HT-29 (cell line): ENCODE measurements at places on chromosomes 16 and 17.

DNA sequence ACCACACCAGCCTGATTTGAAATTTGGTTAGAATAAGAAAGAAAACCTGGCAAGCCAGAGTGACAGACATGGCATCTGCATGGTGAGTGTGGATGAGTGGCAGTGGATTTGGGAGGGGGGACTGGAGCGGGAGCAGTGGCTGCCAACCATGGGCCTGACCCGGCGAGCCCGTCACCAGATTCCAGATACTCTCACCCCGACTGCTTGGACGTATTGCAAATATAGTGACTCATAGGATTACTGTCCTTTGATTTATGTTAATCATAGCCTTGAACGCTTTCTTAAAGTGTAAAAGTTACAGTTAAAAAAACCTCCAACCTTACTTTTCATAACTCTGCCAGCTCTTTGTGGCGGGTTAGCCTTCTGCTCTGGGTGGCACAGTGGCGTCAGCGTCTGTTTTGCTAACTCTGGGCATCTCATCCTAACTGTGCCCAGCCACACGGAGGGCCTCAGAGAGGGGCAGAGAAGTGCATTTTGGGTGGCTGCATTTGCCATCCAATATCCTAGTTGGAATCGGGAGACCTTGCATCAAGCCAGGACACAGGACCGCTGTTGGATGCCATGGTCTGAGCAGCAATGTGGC, 26.8 kb upstream of the FOXK2 start:
- no peak for DNase-seq

DNA sequence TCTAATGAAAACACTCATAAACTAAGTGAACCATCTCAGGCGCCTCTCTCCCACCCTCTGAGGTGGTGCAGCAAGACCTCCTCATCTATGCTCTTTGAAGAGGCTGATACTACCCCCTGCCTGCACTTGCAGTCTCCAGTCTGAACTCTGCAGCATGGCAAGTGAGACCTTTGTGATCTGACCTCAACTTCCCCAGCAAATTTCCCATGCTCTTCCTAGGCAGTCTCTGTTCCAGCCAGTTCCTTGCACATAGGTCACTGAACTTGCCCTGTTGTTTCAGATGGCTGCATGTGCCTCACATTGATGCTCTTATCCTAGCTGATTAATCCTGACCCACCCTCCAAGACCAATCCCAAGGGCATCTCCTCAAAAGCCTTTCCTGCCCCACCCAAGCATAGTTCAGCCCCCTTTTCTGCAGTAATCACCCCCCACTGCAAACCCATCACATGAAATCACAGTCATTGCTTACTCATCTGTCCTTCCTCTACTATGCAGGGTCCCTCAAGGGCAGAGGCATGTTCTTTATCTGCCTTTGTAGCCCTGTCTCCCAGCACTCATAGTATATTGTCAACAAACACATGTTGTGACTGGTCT, 42.0 kb downstream of the TBX21 start:
- no peak for DNase-seq

DNA sequence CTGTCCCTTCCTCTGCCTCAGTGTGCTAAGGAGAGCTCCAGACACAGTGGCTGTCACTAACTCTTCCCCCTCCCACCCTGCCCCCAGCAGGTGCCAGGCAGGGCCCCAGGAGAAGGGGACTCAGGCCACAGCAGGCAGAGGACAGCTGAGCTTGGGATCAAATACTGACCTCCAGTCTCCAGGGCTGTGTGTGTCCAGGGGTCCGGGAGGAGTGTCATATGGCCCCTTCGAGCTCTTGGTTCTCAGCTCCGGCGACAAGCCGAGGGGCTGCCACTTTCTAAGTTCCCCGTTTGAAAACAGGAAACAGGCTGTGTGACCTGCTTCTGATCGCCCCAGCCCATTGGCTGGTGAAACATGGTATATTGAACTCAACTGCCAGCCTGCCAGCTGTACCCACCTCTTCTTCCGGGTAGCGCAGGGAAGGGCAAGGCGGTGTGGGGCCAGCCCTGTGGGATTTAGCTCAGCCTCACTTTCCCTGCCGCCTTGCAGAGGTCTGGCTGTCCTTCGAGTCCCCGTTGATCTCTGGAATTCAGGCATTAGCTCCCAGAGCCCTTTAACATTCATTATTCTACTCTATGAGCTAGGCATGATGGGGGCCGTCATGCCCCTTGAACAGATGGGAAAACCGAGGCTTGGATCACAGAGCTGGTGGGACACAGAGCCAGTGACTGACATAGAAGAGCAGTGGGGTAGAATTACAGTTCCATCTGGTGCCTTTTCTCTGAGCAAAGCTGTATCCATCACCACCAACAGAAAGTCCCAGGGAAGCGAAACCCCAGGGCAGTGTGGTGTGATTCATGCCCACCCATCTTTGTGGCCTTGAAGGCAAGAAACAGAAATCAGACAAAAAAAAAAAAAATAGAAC, at the start of gene SNX20:
Gene SNX20 (minus strand): TSS at position 292 of the 865 bp plus-strand sequence. CDS start 3,786 bp downstream, outside the sequence.
- DNase-seq: no peak

DNA sequence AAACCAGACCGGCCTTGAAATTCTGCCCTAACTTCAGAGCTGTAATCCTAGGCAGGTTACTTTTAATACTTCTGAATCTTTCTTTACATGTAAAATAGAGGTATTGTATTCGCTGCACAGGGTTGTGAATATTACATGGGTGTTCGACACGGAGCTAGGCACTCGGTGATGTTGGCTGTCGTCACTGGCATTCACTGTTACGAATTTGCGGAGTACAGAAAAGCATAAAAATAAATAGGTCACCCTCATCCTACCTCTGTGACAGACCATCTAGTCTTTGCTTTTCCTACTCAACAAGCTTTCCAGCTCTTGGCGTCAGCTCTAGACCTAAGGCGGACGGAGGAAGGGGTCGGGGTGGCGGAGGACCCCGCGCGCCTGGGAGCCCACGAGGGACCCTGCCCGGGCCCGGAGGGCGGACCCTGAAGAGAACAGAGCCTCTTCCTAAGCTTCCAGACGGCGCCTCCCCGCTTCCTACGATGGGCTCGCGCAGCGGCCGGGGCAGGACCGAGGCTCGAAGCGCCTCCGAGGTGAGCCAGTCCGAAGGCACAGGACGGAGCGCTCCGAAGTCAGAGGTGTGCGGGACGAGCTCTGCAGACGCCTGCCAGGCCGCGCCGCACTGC, 879 bp upstream of the SPG7 start:
- DNase-seq: peak; percentile 52

DNA sequence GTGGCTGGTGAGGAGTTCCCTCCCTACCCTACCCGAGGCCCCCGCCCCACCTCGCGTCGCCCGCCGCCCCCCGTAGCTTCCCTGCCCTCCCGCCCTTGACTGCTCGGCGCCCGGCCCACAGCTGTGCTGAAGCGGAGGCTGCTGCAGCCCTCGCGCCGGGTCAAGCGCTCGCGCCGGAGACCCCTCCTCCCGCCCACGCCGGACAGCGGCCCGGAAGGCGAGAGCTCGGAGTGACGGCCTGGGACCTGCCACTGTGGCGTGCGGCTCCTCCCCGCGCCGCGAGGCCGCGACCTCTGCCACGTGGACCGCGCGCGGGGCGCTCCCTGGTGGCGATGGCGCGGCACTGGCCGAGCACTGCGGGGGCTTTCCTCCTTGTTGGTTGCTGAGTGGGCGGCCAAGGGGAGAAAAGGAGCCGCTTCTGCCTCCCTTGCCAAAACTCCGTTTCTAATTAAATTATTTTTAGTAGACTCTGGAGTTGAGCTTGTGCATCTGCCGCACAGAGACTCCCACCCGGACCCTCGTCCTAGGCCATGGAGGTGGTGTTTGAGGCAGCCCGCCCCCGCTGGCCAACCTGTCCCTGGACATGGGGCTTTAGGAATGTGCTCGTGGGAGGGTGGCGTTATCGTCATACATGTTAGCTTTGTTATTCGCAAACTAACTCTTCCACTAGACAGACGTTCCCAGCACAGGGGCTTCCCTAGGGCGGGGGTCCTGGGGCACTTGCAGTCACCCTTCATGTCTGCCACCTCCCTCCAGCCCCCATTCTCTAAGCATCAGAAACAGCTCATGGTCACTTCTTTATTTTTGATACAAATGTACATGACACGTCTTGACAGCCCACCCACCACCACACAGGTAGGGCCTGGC, 4.4 kb downstream of the TP53I13 start:
- no peak for DNase-seq

DNA sequence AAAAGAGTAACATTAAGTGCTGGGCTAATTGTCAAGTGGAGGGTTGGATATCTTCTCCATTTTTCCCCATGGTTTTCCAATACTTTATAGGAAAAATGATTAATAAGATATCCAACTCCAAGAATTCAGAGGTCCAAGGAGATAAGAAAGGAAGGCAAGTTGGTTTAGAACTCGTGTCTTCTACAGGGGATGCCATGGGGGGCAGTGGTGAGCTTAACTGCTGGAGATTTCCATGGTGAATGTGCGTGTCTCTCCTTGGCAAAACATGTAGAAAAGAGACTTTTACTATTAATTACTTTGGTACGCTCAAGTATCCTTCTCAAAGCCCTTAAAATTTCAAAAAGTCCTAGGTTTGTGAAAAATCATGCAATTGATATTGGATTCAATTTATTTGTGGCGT, 982.9 kb upstream of the RBFOX1 start:
- no peak for DNase-seq

GRCh38 chr16:2840914-2841313, 10.8 kb downstream of the ZG16B start:
- DNase-seq: no peak

DNA sequence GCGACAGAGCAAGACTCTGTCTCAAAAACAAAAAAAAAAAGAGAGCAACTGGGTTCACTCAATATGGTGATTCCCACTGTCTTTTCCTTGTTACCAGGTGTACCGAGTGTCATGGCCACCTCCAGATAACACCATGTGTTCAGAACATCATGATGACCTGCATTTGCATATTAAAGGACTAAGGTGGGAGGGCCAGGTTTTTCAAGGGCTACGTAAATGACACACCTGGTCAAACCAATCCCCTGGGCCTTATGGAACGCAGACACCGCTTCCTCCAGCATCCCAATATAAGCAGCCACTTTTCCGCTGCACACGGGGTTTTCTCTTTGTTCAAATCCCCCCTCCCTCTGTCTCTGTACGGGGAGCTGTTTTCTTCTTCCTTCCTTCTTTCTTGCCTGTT, 29.3 kb downstream of the WSCD1 start:
- no peak for DNase-seq

DNA sequence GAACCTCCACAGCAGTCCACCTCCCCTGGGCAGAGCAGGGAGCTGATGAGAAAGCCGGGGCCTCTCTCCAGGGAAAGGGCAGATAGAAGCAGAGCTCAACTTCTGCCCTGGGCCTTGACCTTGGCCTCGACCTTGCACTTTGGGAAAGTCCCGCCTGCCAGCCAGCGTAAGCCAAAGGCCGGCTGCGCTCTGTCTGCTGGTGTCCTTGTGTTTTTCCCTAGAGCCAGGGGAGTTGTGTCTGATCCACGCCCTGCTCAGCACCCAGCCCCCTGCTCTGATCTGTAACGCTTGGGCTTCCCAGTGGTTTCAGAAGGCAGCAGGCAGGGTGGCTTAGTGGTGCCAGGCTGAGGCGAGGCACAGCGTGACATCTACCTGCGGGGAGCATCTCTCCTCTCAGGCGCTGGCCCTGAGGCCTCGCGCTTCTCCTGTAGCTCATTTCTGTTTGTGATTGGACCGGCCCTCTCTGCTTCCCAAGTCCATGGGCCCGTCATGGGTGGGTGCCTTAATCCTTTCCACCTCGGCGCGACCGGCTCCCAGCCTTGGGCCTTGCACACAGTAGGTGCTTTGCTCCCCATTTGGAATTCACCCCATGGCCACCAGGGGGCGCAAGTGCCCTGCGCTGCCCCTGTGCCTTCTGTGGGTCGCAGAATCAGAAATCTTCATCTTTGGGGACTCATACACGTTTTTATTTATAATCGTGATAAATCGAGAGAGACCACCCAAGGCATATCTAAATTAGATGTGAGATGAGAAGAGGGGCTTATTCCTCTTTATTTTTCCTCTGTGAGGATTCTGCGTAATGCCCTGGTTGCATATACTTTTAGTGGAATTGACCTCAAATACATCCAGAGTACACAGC, 24.2 kb downstream of the SGSH start:
- peak; percentile 28 for DNase-seq

- no peak for DNase-seq
Observed at GRCh38 chr16:16908077-16908476, 529.1 kb downstream of the NPIPA7 start.

- DNase-seq: no peak
Observed at GRCh38 chr17:57466521-57466920, 210.2 kb downstream of the MSI2 start.

GRCh38 chr17:61474934-61475333, 22.7 kb downstream of the TBX4 start:
- peak; percentile 30 for DNase-seq

- DNase-seq: no peak
Observed at GRCh38 chr17:16994631-16995030, 22.7 kb upstream of the TNFRSF13B start.

- no peak for DNase-seq
Observed at GRCh38 chr16:54438469-54438868, 151.9 kb upstream of the IRX3 start.

- peak; percentile 16 for DNase-seq
Observed at GRCh38 chr17:33651686-33652085, 358.6 kb upstream of the ASIC2 start.

GRCh38 chr16:11152677-11153331, 103.2 kb downstream of the SOCS1 start:
- DNase-seq: no peak

DNA sequence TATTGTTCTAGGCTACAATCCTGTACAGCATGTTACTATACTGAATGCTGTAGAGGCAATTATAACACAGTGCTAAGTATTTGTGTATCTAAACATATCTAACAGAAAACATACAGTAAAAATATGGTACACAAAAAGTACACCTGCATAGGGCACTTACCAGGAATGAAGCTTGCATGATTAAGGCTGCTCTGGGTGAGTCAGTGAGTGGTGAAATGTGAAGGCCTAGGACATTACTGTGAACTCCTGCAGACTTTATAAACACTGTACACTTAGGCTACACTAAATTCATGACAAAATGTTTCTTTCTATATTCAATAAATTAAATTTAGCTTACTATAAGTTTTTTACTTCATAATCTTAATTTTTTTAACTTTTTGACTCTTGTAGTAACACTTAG, 37.1 kb downstream of the AMFR start:
- no peak for DNase-seq

DNA sequence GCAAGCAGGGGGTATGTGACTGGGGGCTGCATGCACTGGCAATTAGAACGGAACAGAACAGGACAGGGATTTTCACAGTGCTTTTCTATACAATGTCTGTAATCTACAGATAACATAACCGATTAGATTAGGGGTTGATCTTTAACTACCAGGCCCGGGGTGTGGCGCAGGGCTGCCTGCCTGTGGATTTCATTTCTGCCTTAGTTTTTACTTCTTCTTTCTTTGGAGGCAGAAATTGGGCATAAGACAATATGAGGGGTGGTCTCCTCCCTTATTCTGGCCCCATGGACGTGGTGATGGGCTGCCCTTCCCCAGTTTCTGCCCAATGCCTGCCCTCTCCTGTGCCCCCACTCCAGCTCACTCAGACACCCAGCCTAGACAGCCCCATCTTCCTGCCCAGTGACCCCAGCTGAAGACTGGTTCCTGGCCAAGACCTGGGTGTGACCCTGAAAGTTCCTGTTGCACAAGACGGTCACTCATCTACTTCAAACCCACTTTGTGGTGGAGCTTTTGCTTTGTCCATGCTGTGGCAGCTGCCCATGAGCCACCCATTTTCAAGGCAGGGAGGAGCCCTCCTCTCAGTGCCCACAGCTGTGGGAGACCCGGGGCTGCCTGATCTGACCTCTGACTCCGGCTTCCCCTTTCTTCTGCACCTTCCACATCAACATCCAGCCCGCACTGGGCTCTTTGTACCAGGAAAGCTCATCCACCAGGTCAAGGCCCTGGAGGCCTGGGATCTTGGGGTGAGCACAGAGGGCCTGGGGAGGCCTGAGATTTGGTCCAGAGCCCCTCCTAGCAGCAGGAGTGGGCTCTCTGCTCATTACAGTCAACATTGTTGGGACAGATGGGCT, 18.6 kb downstream of the ALOX12B start:
- no peak for DNase-seq

GRCh38 chr17:7005716-7006115, 6.7 kb upstream of the RNASEK start:
- no peak for DNase-seq
